Activated T-cell treated with anti-CD3 and anti-CD28 coated beads, Interleukin-2, amount 50 U/mL, for 4 hours (primary cell): ENCODE measurements at places on chromosomes 4 and X. TPM values are rescaled to one million over a fixed set of nuclear protein-coding genes. Genes with fewer than 3 reads are reported as not detected.

- no peak for DNase-seq
Measured at GRCh38 chrX:9604908-9605306, 140.0 kb downstream of the TBL1X start.

- no peak for DNase-seq
Measured at GRCh38 chr4:127335732-127336131, 297.0 kb upstream of the INTU start.

DNA sequence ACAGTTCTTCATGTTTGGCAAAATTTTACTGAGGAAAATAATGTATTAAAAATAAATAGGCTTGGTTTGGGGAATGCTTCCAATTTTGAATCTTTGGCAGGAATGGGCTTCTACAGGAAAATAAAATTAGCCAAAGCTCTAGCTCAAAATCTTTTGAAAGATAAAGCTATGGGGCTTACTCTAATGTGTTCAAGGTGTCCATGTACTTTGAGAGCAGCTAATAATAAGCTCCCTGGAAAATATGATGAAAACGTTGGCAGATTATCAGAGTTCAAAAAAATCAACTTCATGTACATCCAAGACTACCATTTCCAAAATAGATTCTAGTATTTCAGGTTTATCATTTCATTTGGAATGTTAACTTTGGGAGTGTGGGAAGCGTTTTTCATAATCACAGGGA is 158.4 kb downstream of the EMCN start:
- DNase-seq: no peak

GRCh38 chr4:15735536-15735935 is 32.7 kb downstream of the BST1 start:
- no peak for DNase-seq

CCNQ gene
- total RNA-seq: 39.1 TPM

BOD1L1 gene
- 28.7 TPM for total RNA-seq

GRCh38 chr4:171891038-171891437 is 77.8 kb downstream of the GALNTL6 start:
- no peak for DNase-seq

DNA sequence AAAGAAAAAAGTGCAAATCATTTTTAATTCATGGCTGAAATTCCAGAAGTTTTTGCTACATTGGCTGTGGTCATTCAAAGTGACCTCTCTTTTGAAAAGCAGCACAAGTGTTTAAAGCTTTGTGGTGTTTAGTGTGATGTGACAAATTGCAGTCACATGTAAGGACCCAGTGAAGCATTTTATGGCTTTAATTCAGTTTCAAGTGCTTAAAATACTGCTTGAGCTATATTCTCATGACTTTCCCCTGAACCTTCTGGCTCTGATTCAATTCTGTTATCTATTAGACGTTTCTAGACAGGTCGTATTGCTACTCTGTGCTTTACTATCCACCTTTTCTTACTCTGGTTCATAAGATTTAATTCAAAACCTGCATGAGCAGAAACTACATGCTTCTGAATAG is 105.8 kb downstream of the FAT4 start:
- DNase-seq: no peak

NDST3 gene
- not detected for total RNA-seq

DNA sequence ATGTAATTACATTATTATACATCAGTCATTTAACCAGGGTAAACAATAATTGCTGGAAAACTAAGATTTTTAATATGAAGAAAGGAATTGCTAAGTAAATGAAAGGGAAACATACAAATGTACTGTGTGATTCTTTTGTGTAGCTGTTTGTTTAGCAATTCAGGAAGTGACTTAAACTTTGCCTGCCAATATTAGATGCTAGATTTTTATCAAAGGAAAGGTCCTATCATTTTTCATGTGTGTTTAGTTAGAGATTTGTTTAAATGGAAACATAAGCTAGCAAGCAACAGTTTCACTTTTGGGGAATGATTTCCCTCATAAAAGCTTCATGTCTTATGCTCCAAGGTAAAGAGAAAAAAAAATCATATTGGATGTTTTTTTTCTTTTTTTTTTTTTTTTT is 95.1 kb upstream of the LIMCH1 start:
- DNase-seq: no peak

GRCh38 chr4:112002248-112002661 is 143.0 kb upstream of the FAM241A start:
- no peak for DNase-seq

DNA sequence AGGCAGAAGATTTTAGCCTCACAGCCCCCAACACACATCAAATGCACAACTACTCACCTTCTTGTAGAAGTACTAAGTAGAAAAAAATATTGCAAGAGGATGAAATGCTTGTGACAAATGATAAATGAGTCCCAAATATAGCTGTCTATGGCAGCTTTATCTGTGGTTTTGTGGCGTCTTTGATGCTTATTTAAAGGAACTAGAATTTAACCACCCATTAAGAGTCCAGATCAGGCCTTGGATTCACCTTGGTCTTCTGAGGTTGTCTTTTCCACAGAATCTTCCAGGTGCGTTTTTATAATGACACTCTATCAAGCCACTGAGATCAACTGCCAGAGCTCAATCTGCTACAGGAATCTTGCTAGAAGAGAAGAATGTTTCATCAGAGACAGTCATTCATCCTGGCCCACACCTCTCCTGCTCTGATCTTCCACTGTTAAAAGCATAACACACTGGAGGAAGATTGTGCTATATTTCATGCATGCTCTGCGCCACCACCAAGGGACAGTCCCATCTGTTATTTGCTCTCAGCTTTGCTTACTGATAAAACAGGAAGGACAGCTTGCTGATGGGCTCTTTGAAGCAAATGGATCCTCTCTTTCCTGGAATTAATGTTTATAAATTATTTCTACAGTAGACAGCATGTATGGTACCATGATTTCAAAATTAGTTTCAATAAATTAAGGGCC is 144.1 kb downstream of the SLC7A11 start:
- DNase-seq: no peak

GRCh38 chrX:139126493-139126892 is 404.0 kb upstream of the F9 start:
- no peak for DNase-seq

GRCh38 chrX:4850312-4850711 is 1136.9 kb upstream of the PRKX start:
- no peak for DNase-seq

MAGED2 gene
- 22.1 TPM for total RNA-seq

FAM241A gene
- total RNA-seq: 12.5 TPM

DNA sequence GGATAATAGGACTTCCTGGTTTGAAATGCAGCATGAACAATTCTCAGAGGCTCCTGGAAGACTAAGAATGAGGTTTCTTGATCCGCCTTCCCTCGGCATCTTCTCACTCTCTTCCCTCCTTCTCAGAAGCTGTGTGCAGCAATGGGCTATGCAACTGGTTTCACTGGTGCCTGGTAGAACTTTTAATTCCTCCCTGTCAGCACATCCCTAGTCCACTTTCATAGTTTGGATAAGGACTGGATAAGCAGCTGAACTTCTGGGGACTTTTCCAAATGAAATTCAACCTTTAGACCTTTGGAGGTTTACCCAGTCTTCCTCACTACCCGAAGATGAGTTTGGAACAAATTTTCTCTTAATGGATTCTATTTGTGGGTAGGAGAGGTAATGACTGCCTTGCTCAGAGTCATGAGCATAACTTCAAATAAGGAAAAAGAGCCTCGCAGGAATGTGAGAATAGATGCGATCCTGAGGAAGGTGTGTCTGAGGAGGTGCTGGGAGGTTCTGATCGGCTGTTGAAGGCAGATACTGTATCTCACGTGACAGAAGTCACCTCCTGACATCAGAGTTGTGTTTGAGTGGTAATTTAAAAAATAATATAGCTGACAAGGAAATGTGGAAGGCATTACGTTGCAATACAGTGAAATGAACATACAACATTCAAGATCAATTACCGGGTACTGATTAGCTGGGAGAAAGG is 56.0 kb upstream of the HAND2 start:
- no peak for DNase-seq

STK26 gene
- 51.9 TPM for total RNA-seq

DNA sequence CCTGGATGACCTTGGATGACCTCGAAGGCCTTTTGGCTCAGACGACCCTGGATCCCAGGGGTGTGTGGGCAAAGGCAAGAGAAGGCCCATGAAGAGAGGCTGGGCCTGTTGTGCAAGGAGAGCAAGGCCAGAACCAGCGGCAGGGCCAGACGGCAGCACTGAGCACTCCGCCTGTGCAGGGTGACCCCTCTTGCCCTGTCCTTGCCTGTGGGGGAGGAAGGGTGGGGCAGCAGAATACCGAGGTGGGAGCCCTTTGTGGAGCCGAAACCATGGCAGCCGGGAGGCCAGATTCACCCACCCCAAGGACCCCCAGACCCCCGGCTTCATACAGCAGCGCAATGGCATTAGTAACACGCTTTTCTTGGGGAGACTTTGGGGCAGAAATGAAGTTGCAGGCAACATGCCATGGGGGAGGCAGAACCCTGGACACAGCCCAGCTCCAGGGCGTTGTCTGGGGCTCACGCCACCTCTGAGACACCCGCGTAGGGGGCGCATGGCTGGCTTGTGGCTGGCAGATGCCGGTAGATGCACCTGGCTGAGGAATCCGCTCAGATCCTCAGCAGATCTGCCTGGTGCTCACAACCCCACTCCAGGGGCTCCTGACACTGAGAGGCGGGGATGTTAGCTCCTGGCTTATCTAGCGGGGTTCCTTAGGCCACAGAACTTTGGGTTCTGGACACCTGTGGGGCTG is 114.5 kb downstream of the FAM53A start:
- DNase-seq: no peak

GRCh38 chrX:34584781-34585180 is 72.3 kb downstream of the TMEM47 start:
- DNase-seq: no peak

NXF2B gene
- not detected for total RNA-seq

- no peak for DNase-seq
Measured at GRCh38 chrX:9327086-9327746, 137.6 kb upstream of the TBL1X start.

DNA sequence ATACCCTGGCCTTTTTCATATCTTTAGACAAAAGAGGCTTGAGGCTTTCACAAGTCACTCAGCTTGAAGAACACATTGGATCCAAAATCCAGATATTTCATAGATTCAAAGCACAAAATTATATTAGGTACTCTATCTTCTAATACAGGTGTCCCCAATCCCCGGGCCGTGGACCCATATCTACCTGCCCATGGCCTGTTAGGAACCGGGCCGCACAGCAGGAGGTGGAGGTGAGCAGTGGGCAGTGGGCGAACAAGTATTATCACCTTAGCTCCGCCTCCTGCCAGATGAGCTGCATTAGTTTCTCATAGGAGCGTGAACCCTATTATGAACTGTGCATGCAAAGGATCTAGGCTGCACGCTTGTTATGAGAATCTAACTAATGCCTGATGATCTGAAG is 18.7 kb downstream of the YIPF7 start:
- no peak for DNase-seq

DNA sequence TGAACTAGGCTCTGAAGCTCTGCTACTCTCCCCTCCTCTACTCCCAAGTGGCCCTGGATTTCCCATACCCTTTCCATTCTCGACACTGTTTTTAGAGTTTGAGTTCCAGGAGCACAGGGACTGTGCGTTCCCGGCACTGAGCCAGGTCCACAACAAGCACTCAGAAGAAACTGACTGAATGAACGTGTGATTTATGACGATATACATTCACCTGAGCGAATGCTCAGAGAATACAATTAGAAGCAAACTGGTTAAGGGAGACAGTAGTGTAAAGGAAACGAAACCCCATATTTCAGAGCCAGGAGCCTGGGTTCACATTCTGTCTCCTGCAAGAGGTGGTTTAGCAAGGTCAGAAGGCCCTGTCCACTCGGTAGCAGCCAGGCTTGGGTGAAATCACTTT is 1.4 kb upstream of the KIAA0232 start:
- no peak for DNase-seq

- DNase-seq: no peak
Measured at GRCh38 chr4:168605411-168605810, 108.6 kb downstream of the PALLD start.

DNA sequence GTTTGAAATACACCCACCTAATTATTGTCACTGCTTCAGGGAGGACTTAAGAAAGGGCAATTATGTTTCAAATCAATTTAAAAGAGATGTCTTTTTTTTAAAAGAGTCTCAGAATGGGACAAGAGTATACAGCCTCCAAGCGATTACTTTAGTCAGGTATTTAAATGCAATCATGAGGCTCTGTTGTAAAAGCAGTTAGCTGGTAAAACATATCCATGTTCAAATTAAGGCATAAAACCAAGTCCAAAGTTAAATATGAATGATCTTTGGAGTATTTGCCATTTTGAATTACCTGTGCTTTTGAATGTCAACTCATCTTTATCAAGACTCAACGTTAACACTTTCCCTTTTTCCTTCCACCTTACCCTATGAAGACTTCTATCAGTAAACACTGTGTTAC is 13.7 kb downstream of the RPS6KA6 start:
- DNase-seq: no peak

DNA sequence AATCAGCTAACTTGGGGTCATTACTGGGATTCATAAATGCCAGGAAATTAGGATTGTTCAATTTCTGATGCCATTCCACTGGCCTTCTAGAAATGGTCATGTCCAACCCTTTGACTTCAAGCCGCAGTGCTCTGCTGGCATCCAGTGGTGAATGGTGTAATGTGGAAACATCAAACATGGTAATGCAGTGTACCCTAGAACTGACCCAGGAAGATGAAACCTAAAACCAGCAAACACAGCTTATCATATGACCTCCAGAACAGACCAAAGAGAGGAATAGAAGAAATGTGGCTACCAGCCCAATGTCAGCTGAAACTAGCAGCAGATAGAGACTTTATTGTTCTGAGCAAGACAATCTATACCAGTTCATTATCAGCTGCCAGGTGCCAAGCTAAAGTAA is 13.8 kb downstream of the CXCL13 start:
- DNase-seq: no peak

HDX gene
- 0.38 TPM for total RNA-seq

DNA sequence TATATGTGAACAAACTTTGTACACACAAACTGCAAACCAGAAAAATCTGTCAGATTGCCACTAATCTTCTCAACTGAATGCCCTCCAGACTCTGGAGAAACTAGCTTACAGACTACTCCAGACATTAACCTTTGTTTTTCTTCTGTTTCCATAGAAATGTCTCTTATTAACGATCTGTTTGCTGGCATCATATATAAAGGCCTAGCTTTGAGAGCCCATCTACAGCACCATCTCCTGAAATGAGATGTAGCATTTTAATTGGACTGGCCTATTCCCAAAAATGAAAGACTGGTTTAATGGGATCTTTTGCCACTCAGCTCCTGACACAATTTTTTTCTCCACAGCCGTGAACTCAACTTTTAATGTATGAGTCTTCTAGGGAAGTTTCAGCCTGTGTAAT is 266.0 kb upstream of the IL1RAPL1 start:
- no peak for DNase-seq

- DNase-seq: no peak
Measured at GRCh38 chrX:17692709-17693346, 44.5 kb upstream of the SCML1 start.

GRCh38 chr4:94516999-94517398 is 65.3 kb downstream of the PDLIM5 start:
- DNase-seq: no peak

SGMS2 gene
- 0.54 TPM for total RNA-seq

CDS1 gene
- total RNA-seq: 0.11 TPM
